Mesothelial cell of epicardium (in vitro differentiated cells): ENCODE measurements at places on chromosomes 7 and 10.

DNA sequence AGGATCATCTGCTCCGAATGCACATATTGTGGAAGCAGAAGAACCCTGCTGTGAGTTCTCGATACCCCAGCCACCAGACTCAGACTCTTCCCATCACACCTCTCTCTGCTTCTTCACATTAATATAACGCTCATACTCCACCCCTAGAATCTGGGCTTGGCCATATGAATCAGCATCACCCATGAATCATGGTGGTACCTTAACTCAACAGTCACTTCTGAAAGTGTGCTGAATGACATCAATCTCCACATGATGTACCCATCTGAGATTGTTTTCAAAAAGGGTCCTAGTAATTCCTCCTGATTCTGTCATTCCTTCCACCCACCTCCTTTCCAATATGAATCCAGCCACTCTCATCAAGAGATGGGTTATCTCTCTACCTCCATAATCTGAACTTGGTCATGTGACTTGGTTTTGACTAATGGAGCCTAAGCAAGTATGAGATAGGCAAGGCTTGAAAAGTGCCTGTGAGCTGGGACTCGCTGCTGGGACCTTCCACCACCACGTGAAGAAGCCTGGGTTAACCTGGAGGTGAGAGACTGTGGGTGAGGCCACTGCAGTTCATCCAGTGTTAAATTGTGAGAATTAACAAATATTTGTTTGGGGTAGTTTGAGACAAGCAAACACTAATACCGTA, 15.4 kb downstream of the YWHAG start:
- no peak for DNase-seq

DNA sequence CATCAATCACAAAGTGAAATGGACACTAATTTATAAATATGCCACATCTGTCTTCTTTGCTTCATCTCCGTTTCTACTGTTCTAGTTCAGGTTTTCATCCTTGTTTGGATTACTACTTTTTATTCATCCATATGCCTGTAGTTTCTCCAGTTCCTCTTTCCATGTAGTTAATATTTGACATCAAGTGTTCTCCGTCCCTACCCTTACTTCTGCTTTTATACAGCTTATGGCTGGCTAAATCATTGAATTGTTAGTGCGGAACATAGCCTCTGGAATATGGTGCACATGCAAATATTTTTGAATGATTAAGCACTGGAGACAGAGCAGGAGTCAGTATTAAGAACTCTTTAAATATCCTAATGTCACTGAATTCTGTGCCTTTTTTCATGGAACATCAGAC, 230.0 kb upstream of the PPP1R3A start:
- no peak for DNase-seq

GRCh38 chr7:13290975-13291374, 603.5 kb downstream of the ARL4A start:
- DNase-seq = no peak

DNA sequence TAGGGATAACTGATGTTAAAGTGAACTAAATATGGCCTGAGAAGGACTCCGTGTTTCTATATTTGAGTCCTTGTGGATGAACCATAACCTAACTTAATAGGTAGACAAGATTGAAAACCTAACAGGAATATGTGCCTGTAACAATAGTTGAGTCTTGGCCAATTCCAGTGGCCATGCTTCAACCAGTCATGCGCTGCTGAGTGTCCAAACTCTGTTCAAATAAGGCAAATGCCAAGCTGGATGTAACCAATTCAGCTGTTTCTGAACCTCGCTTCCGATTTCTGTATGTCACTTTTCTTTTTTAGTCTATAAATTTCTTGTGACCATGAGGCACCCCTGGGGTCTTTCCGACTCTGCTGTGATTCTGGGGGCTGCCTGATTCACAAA, 608.2 kb downstream of the GALNT17 start:
- DNase-seq = no peak

DNA sequence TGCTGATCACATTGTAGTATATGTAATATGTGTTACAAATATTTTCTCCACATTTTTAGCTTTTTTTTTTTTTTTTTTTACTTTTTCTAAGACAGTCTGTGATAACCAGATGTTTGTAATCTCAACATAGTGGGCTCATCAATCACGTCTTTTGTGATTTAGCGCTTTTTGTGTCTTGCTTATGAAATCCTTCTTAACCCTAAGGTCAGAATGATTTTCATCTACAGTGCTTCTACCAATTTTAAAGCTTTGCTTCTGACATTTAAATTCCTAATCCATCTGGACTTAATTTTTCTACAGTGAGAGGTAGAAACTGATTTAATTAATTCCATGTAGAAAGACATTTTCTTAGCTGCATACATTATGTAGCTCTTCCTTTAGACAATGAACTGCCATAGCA, 626.4 kb downstream of the TNS3 start:
- no peak for DNase-seq

- no peak for DNase-seq
Measured at GRCh38 chr10:29576681-29577080, 58.1 kb downstream of the SVIL start.

DNA sequence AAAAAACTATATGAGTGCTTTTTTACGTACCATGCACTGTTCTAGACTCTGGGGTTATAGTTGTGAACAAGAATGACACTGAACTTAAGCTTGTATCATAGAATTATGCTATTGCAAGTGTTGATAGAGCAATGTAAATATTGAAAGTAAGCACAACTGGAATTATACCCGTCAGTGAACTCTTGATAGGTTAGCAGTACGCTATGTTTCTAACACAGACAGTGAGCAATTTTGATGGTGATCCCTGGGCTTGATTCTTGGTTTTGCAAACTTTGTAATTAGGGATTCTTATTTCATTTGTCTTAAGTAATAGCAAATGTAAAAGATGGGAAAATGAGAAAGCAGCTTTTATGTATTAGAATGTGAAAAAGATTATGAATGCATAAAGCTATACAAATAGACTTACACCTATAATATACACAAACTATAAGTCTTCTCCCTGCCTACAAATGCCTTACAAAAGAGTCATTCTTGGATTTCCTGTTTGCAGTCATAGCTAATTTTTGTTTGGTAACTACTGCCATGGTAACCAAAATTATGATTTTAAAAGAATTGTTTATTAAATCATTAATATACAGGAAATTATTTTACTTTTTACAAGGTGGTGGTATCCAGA, 6.7 kb downstream of the TES start:
- no peak for DNase-seq

DNA sequence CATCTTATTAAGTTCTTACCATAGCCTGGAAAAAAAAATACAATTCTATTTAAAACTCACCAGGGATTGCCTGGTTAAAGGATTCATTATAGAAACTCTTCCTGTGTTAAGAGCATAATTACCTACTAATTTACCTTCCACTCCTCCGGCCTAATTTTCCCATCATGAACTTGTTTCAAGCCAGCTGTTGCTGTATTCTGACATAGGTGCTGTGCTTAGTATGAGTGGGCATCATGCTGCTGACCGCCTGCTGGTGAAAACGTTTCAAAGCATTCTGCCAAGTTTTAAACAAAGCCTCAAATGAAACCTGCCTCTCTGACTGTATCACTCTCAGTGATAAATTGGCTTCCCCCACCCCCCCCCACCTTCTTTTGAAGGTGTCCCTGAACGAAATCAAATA, 47.8 kb upstream of the KCNMA1 start:
- no peak for DNase-seq

DNA sequence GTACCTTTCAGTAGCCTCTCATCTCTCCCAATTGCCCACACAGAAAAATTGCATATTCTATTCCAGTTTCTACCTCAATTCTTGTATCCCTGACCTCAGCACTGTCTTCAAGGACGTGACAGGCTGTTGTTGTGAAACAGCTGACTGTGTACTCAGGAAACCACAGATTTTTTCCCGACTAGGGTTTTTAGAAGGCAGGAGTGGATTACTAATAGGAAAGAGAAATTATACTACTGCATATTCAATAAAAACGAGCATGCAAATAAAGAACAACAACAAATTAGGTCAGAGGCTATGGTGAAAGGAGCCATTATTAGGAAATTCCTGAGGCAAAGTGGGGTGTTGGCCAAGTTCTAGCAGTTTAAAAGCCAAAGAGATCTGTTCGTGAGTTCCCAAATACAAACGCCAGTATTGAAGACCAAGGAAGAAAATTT, 93.4 kb downstream of the DOCK4 start:
- DNase-seq = no peak

DNA sequence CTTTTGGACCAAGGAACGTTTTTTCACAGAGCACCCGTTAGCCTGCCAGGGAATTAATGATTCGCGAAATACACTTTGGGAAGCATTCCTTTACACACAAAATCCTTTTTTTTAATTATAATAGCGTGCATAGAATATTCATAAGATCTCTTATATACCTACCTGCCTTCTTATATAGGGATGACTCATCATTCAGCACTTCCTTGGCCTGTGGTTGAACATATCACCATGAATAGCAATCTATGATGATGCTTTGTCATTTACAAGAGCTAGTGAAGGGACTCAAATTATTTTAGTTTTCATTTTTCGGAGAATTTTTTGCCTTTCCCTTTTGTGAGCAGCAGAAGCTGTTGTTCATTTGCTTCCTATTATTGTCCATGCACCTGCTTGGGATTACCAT, 97.0 kb downstream of the CDH23 start:
- no peak for DNase-seq
